ENCODE measurements at places on chromosomes 4 and X.

GRCh38 chrX:18643243-18643642 is 28.7 kb downstream of the RS1 start:
- no peak for DNase-seq

DNA sequence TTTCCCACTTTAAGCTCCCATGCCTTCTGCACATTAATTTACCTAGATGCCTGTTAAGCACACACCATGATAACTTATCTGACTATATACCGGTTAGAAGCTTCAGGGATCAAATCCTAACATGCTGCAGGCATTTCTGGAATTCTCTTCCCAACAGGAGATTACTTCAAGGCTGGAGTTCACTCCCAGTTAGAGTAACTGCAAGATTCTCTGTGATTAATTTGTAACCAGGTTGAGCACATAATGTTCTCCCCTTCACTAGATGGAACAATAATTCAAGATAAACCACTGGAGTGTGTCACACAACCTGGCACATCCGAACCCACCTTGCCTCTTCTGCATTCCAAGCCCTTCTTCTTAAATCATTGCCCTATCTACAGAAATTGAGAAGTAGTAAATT is 11.8 kb upstream of the UGT2A3 start:
- no peak for DNase-seq

DNA sequence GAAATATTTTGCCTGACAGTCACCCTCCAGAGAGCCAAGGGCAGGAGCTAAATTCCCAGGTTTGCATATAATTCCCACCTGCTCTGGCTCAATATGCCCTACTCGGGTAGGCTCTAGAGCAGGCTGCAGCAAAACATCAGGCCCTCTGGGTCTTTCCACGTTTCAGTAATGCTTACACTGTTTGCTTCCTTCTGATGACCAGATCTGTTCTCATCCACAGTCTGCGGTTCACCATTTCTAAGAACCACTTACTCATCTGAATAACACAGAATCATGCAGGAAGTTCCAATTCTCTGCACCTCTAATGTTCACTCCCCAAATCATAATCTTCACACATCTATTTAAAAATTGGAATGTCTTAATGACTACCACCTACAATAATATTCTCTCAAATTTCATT is 141.4 kb downstream of the PPP3CA start:
- no peak for DNase-seq

- DNase-seq = no peak
Measured at GRCh38 chr4:154618708-154619315, 6.4 kb upstream of the FGG start.

DNA sequence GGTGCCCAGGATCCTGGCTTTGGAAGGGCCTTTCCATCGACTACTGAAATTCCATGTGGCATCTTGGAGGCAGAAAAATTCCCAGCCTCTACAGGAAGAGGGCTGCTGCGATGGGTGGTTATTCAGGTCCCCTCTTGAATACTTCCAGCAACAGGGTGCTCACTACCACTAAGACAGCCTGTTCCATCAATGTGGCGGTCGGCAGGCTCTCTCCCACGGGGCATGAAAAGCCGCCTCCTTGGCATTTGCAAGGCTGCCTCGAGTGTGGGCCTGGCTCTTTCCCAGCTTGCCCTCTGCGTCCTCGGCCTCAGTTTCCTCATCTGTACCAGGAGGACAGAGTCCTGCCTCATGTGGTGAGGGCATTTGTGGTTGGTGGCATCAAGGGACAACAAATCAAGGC is 62.4 kb downstream of the ADRA2C start:
- no peak for DNase-seq

- no peak for DNase-seq
Measured at GRCh38 chr4:139764182-139764581, 98.6 kb downstream of the MGST2 start.

DNA sequence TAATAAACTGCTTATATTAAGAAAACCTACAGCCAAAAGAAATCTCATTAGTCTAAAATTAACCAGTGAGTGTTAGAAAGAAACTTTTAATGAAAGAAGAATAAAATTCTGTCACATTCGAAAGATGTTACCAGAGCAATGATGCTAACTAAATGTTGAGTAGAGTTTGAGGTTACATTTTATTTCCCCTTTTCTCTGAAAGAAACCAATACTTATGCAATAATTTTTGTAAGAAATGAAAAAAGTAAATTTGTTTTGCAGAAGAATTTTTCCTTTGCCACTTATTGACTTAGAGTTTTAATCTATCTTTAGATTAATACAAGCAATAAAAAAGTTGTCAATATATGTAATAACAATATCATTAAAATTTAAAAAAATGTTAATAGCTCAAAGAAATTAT is 574.0 kb upstream of the GALNTL6 start:
- no peak for DNase-seq

DNA sequence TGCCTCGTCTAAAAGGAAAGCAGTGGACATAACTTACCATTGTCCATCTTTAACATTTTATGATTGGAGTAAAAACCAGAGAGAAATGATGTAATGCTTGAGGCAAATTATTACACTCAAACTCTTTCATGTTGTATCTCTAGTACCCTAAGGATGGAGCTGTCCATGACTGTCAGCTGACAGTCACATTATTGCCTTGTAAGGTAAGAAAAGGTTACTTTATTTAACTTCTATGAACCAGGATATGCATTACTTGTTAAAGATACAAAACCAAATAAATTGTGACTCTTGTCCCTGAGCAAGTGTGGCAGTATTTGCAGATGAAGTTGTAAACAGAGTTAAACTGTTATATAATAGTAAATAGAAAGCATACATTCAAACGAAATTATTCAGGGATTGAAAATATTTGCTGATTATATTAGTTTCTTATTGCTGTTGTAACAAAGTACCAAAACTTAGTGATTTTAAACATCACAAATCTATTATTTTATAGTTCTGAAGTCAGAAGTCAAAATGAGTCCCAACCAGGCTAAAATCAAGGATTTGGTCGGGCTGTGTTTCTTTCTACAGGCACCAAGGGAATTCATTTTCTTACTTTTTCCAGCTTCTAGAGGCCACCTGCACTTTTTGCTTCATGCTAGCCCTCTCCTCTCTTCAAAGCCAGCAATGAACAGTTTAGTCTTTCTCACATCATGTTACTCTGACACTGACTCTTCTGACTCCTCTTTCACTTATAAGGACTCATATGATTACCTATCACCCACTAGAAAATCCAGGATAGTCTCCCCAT is 113.8 kb downstream of the CEP44 start:
- no peak for DNase-seq

DNA sequence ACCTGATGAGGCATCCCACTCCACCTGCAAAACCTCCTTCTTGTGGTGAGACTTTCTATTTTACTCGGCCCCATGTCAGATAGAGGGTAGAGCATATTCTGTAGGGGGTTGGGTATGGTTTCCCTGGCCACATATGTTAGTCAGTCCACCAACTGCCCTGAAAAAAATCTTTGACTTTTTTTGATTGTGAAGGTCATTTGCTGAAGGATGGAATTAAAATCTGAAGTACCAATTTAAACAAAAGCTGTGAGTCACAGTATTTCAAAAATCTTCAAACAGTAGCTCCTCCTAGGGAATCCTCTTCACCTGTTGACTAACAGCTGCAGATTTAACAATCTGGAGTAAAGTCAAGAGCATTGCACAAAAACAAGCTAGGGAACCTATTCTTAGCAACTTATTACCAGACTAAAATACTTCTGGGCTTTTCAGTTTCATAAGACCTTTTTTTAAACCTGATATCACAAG is 8.0 kb upstream of the CCDC110 start:
- no peak for DNase-seq

- no peak for DNase-seq
Measured at GRCh38 chr4:30619679-30620078, 100.5 kb upstream of the PCDH7 start.

DNA sequence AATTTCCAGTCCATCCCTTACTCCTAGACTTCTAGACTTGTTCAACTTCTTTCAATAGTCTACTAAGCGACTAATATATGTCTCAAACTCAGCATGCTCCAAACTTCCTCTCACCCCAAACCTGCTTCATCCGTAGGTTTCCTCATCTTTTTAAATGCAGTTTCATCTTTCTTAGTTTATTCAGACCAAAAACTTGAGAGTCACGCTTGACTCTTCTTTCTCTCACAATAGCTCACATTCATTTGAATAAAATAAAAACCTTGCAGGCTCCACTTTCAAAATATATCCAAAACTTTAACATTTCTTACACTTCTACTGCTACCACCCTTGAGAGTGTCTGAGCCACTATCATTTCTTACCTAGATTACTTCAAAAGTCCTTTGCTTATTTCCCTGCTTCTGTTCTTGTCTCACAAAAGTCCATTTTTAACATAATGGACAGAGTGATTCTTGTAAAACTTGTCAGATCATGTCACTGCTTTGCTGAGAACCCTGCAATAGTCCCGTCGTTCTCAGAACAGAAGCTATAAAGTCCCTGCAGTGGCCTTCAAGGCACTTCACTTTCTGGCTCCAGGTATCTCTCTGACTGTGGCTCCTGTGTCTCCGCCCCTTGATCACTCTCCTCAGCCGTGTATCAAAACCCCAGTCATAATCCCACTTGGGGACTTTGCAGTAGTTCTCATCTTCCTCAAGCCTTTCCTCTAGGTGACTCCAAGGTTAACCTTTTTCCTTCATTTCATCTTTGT is 167.6 kb downstream of the ARHGAP24 start:
- no peak for DNase-seq

GRCh38 chr4:108355902-108356535 is 187.3 kb upstream of the LEF1 start:
- DNase-seq = no peak

DNA sequence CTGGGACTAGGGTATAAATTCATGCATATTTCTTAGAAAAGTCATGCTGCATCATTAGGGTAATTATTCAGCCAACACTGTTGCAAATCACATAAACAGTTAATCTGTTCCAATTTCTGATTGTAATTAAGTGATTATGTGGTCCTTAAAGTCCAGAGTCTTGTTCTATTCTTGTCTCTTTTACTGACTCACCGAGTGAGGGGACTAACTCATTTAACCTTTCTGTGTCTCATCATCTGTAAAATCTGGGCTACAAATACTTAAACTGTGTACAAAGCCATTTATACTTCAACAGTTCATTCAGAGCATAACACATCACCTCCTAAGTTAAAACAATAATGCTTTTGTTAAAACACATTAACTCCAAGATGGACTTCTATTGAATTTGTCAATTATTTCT is 65.4 kb upstream of the KLHL13 start:
- DNase-seq = no peak

DNA sequence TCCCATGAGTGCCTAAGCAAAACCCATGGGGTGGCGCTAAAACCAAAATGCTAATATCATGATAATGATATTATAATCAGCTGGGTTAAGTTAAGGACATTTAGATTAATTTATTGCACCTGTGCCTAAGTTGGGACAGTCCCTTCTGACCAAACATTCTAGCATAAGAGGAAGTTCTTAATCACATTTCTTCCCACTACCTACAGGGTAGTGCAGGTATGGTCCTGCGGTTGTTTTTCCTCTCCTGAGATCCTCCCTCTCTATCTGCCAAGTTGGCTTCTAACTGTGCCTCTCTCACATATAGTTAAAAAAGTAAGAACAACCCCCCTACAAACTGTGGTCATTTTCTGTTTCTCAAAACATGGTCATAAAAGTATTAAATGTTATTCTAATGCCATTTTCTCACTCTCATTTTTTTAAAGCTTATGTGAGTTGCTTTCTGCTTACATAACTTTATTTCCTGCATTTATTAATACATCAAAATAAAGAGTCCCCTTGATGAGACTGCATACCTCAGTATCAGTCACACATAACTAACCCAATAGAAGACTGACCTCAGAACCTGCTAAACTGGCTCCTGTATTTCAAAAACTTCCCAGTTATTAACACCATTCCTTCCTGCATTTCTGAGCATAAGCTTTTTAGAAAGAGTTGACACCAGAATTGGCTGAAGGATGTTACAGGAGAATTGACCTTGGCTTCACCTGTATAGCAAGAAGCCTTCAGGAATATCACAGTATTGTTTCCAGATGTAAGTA is 1332.5 kb downstream of the FSTL5 start:
- DNase-seq = no peak

- no peak for DNase-seq
Measured at GRCh38 chrX:5915783-5916182, 312.9 kb downstream of the NLGN4X start.

DNA sequence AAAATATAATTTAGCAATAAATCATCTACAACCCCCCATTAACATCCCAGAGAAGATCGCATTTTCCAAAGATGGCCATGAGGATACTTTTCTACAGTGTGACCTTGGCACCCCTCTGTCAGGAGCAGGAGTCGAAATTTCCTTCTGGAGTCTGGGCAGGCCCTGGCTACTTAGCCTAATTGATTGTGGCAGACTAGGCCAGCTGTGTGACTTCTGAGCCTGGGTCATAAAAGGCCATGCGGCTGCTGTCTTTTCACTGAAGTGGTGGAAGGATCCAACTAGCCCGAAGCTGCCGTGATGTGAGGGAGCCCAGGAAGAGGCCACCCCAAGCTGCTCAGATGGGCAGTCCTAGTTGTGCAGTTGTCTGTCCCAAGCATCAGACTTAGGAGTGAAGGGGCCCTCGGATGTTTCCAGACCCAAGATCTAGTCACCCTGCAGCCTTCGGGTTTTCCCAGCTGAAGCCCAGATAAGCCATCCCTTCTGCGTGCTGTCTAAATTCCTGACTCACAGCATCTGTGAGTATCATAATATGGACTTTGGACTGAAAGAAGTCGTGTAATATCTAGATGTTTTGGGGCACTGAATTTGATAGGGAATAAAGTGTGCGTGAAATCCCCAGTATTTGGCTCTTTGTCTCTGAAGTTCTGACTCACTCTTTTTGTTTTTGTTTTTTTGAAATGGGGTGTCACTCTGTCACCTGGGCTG is 21.0 kb downstream of the PDK3 start:
- no peak for DNase-seq

GRCh38 chr4:107888237-107888636 is 43.1 kb upstream of the CYP2U1 start:
- DNase-seq = no peak

DNA sequence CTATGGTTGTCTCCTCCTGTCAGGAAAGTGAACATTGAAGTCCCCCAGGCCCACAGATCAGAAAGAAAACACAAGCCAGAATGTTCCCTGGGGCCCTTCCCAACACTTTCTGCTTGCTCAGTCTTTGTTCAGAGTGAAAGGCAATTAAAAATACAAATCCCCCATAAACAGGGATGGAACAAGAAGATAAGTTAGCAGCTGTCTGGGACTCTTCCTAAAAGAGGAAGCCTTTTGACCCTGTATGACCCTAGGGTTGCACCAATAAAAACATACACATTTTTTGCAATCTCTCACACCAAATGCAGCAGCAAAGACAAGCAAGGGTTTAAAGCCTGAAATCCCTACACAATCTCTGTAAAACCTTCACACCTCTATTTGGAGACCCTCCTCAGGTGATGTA is 22.6 kb downstream of the IRF2 start:
- no peak for DNase-seq

Measured in T-helper 17 cell (primary cell).